Prostate gland (tissue), 2 donors: ENCODE measurements at places on chromosomes 3 and 15.

DNA sequence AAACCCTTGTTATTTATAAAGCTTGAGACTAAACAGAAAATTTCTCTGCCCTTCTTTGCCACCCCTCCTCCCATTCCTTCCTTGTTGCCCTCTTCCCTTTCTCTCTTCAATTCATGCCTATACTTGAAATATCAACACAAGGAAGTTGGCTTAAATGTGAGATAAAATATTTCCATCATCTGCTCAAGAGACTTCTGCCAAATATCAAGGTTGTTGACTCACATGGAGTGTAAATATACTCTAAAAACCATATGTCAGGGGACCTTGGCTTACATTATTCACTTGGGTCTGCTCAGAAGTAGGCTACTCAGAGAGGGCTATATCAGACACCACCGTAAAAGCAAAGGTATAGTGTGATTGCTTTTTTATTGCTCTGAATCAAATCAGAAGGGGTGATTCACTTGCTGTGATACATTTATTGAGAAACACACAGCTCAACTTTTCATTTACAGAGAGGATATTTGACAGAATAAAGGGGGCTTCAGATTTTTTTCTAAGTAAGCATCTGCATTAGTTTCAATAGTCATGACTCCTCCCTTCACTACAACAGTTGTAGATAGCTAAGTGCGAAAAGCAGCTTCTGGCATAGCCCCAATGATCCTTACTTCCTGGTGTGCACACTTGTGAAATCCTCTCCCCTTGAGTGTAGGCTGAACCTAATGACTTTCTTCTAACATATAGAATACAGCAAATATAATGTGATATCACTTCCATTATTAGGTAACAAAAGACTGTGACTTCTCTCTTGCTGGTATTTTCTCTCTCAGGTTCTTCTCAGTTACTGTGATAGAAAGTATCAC is 386.2 kb downstream of the EFHB start:
- DNase-seq, result no peak

GRCh38 chr3:10911350-10912002 is 81.1 kb upstream of the SLC6A1 start:
- no peak for DNase-seq

DNA sequence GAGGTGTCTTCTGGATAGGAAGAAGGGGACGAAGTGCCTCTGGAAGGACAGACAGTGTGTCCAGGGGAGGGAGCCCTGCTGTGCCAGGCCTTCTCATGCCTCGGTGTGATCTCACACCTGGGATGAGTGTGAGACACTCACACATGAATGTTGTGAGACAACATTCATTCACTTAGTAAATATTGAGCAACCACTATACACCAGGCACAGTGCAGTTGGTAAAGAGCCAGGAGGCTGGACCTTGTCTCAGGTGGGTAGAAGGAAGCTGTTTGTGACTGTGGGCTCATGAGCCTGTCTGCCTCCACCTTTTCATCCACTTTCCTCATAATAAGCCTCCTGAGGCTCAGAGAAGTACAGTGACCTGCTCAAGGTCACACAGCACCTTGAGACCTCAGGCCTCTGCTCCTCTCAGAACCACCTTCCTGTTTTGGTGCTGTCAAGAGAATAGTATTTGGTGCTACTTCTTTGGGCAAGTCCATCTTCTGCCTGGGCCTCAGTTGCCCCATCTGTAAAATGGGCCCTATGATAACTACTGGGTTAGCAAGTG is 20.9 kb downstream of the SLC6A6 start:
- DNase-seq, result peak; percentile 48

- DNase-seq, result no peak
Observed at GRCh38 chr15:56808160-56808559, 74.9 kb upstream of the ZNF280D start.

DNA sequence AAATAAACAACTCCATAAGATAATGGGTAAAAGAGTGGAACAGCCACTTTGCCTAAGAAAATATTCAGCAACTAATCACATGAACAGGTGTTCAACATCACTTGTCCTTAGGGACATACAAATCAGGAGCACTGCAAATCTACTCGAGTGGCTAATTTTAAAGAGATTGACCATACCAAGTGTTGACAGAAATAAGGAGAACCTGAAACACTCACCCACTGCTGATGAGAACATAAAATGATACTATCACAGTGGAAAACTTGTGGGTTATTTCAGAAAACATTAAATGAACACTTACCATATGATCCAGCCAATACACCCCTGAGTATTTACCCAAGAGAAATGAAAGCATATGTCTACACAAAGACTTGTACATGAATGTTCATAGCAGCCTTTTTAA is 70.5 kb downstream of the GABRB3 start:
- no peak for DNase-seq
